ENCODE measurements at places on chromosomes 3 and 15.
A peak's percentile ranks its signal among the peaks of the same experiment; 100 is the strongest.

GRCh38 chr3:28989646-28990089, 291.2 kb upstream of the RBMS3 start:
- DNase-seq, result no peak

GRCh38 chr15:58037723-58038301, 27.7 kb downstream of the ALDH1A2 start:
- no peak for DNase-seq

DNA sequence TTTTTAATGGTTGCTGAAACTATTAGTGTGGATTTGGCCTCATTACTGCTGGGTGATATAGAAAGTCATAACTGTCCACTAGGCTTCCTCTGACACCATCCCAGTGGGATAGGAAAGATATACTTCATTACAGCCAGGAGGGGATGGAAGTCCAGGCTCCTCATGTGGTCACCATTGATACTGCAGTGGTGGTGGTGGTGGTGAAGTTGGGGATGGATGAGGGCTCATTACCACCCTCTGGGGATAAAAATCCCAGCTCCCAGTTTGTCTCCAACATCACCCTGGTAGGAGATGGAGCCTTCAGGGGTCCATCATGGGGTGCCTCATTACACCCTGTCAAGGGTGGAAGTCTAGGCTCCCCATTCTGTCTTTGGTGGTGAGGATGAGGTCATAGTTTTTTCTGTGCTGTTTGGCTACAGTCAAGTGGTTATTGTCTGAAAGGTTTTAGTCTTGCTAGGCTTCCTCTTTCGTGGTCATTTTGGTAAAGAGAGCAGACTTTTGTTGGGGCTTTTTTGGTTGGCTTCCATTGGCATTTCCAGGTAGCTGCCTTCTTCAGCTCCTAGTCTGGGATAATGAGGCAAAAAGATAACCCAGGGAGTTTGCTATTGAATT, 30.1 kb upstream of the FILIP1L start:
- DNase-seq, result peak; percentile 7

DNA sequence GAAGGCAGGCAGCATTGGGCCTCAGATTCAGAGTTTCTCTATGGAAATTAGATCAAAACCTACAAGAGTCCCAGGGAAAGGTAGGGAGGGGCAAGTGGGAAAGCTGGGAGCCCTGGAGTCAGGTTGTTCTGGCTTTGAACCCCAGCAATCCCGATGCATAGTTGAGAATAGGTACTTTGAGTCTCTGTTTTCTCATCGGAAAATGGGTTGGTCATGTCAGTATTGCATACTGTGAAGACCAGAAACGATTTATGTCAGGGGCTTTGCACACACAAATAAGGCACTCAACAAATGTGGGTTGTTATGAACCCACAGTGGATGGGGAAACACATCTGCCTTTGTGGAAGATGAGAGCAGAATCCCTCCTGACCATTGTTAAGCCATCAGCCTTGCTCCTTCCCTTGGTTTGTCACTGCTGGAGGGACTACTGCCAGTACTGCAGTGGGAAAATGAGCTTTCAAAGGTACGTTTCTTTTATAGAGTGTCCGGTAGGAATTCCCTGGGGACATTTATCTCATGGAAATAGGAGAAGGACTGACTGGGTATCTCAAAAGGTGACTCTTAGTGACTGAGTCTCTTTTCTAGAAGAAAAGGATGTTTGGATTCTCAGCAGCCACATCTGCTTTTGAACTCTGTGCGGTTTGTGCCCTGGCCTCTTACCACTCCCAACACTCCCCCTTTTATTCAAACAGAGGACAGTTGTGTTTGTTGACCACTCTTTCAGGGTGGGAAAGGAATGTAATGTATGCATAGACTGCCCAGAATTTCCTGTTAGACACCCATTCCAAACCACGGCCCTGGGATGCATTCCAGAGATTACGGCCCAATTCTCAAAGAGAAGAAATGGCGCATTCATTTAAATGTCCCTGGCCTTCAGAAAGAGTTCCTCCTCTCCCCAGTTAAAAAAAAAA, 54.6 kb upstream of the VILL start:
- DNase-seq, result no peak

DNA sequence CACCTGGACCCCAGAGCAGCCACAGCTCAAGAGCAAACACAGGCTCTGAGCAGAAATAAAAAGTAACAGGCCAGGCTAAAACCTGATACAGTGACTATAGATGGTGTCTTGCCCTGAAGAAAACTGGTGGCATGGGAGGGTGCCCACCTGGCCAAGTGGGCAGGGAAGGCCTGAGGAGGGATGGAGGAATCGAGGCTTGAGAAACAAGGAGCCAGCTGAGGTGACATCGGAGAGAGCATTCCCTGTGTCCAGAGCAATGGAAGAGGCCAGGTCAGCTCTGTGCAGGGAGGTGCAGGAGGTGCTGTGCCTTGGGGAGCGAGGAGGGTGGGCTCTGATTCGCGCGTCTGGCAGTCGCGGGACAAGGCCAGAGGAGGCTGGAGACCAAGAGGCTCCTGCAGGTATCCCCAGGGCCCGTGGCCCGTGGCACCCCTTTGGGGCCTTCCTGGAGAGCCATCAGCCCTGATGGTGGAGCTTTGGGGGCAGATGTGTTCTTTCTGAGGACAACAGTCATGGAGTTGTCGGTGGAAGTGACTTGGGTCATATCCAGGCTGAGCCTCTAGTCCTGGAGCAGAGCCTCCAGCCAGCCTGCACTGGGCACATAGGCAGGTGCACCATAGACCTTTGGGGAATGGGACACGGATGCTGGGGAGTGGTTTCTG, 56.1 kb downstream of the PLXNA1 start:
- no peak for DNase-seq

- no peak for DNase-seq
Measured at GRCh38 chr15:40103864-40104271, 4.8 kb downstream of the BMF start.

GRCh38 chr3:102030661-102031060, 181.3 kb downstream of the NFKBIZ start:
- no peak for DNase-seq
